ENCODE measurements at places on chromosomes 7 and 10.

DNA sequence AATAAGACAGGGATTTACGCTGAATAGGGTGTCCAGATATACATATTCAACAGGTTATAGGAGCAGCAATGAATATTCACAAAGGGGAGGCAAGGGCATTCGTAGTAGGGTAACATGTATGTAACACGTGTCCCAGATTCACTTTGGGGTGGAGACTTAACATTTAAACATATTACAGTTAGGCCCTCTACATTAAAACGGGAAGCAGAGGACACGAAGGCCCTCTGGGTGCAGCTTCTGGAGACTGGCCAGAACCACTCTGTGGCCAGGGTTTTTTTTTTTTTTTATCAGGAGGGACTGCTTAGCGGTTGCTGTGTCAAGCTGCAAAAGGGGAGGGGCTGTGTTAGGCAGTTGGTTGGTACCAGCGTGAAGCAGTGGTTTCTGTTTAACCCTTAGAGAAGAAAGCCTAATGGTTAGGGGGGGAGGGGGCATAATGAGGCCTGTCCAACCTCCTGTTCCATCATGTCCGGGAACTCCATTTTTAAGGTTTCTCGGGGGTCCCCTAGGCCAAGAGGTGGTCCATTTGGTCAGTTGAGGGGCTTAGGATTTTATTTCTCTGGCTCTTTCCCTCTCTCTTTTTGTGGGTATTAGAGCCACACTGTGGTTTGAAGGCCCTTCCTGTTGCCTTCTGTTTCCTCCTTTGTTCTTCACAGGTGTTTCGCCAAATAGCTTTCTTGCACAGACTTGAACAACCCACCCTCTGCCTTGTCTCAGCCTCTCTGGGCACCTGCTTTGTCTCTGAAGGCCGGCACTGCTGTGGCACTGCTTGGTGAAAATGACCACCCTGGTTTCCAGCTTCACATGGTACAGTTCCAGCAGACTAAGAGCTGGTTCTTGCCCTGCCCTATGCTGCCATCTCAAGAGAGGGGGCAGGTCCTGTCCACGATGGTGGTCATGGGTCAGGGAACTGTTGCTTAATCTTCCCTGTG, 26.4 kb downstream of the PRF1 start:
- DNase-seq = peak; percentile 76

GRCh38 chr10:132881186-132881920, 61.0 kb downstream of the CFAP46 start:
- no peak for DNase-seq

DNA sequence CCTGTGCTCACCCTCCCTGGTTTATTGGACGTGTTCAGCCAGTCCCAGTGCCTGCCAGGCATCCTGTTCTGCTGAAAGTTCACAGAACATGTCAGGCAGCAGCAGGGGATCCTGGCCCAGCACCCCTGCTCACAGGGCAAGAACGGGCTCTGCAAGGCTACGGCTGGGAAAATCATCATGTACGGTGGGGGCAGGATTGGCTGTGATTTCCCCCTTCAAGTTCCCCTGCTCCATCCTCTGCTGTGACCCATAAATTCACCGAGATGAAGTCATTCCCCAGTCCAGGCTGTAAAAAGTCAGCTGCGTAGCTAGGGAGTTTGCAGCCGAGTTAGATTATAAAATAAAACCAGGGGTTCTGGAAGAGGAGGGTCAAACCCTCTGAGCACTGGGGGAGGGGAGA, 484.1 kb upstream of the ZMIZ1 start:
- no peak for DNase-seq

GRCh38 chr10:122765412-122765811, 65.8 kb upstream of the C10orf120 start:
- DNase-seq = no peak

DNA sequence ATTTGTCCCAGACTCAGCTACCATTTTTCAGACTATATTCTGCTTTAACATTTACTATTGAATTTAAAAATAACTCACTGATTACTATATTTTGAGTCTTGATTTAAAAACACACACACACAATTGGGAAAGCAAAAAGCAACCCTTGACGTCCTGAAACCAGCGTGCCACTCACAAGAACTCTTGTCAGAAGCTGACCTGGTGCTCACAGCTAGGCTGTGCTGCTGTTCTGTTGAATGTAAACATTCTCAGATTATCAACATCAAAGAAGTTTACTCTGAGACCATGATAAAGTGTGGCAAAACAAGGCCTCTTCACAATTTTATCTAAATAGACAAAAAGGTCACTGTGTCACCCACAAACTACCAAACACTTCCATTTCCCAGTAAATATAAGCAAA, 62.6 kb upstream of the CACNA2D1 start:
- DNase-seq = no peak

DNA sequence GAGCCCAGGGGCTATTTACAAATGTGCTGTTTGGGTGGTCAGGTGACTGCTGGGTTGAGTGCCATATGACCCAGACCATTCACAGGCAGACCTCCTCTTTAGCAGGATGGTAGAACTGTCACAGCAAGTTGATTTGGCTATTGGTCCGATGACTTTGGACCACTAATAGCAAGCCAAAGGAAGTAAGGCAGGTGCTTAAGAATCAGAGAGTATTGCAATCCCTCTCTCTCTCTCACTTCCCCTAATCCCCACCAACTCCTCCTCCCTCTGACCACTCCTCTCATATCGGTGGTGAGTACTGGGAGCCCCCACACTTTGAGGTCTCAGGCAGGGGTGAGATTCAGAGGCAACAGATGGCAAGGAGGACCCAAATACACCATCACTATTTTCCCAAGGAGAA, 165.3 kb downstream of the TRIL start:
- DNase-seq = no peak

GRCh38 chr7:98935811-98936210, 57.5 kb downstream of the TRRAP start:
- no peak for DNase-seq

DNA sequence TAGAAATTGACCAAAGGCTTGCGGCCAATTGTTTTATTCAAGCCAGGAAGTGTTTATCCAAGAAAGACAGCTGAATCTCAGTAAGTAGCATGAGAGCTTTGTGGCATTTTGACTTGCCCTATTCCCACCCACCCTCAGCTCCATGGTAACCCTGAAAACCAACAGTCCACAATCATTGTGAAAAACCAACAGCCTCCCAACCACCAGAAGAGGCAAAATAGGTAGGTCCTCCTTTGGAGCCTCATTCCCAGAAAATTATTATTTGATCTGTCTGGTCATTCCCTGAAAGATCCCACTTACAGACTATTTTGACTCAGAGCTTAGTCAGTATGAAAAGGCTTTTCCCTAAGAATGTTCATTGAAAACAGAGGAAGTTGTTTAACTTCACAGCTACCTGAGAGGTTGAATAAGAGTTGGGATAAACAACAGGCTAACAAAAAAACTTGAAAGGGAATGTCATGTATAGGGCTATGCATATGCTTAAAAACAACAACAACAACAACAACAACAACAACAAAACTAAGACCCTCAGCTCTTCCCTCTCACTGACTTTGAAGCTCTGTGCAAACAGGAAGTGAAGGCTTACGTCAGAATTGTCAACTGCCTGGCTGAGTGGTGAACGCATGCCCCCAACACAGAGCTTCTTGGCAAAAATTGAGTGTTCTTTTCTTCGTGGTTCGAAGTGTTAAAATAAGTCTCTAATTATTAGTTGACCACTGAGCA, 11.2 kb downstream of the KPNA7 start:
- DNase-seq = peak; percentile 76

DNA sequence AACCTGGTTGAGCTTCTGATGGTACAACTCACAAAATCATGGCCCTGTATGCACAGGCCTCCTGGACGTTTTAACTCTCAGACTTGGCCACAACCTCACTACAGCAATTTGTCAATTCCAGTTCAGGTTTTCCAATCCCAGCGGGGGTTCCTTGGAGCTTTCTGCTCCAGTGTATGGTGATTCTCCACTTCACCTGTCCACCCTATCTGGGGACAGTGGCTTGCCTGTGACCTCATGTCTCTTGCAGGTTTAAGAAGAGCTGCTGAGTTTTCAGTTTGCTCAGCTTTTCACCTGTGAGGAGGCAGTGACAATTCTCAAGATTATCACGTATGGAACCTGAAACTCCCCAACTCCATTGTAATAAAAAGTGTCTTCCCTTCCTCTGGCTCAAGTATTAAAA, 254.1 kb downstream of the DIP2C start:
- DNase-seq = no peak

DNA sequence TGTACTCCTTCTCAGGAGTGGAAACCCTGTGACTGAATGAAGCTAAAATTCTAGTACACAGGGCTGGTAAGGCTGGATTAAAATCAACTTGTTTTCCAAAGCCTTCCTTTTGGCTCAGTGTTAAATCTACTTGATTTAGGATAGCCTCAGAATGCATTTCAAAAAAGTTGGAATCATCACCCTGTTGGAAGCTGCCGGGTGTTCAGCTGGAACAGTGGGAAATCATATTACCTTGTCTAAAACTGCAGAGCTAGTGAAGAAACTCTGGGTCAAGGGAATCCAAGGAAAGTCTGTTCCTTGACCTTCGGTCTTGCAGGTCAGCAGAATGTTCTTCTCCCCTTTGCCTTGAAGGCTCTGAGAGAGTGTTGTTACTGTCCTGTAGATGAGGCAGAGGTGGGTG, 252.1 kb upstream of the INHBA start:
- DNase-seq = no peak

All from foreskin keratinocyte (primary cell).